NCI-H1436 treated with DMSO at 0.1 percent for 48 hours (cell line): ENCODE measurements at places on chromosomes 3 and 15.

DNA sequence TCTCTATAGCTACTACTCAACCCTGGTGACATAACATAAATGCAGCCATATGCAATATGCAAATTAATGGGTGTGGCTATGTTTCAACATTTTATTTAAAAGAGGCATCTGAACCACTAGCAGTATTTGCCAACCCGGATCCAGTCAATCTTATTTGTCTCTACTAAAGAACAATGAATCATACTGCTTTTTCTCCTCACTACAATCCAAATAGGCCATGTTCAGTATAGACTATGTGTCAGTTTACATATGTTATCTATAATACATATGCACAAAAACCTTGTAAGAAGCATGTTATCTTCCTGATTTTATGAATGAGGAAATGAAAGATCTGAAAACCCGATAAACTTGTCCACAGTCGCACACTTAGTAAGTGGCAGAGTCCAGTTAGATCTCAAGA, 125.7 kb downstream of the STAG1 start:
- no peak for DNase-seq

- DNase-seq: no peak
Observed at GRCh38 chr3:197132916-197133530, 103.4 kb upstream of the MELTF start.

GRCh38 chr3:172749230-172749965, 1.1 kb upstream of the ECT2 start:
- no peak for DNase-seq

DNA sequence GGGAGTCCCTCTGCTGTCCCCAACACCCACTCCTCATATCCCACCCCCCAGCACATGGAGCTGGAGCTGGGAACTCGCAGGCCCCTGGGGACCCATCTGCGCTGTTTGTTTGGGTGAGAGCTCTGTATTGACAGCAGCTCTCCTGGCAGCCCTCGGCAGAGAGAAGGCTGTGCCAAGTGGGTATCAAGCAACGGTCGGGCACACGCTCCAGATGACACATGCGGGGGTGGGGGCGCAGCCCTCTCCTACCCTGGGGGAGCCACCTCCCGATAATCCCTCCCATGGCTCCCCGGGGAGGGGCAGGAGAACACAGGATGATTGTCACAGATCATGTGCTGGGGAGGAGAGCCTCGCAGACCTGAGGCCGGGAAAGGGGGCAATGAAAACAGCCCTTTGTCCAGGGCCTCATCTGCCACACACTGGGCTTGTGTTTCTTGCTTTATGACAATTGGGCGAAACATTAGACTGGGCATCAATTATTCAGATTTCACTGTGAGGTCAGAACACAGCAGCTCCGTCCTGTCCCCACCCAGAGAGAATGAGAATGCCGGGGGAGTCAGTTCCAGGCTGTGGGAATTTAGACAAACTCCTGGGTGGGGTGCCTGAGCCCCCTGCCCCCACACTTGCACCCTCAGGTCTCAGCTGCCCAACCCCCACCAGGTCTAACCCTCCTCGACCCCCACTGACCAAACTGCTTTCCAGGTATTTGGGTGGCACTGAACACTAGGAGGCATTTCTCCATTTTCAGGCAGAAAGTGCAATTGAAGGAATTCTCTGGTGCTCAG, 46.4 kb upstream of the KLF13 start:
- peak; percentile 66 for DNase-seq

- no peak for DNase-seq
Observed at GRCh38 chr3:184237807-184238206, 8.4 kb downstream of the VWA5B2 start.

GRCh38 chr3:73451301-73451944, 173.3 kb downstream of the PDZRN3 start:
- peak; percentile 23 for DNase-seq

DNA sequence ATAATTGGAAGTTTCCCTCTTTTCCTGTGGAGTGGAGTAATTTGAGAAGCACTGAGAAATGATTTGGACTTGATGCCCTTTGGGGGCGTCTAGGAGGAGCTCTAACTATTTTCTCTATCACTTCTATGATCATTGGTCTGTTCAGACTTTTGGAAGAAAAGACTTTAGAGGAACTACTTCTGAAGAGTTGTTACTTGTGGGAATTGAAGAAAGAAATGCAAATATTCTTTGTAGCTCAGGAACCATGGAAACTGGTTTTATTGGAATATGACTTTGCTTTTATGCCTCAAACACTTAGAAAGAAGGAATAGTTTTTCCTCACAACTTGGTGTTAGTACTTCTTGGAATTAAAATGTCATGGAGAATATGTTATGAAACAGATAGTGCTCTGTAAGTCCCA, 122.0 kb upstream of the ALDH1A3 start:
- no peak for DNase-seq

GRCh38 chr3:62567097-62568021, 194.0 kb upstream of the FEZF2 start:
- DNase-seq: no peak

DNA sequence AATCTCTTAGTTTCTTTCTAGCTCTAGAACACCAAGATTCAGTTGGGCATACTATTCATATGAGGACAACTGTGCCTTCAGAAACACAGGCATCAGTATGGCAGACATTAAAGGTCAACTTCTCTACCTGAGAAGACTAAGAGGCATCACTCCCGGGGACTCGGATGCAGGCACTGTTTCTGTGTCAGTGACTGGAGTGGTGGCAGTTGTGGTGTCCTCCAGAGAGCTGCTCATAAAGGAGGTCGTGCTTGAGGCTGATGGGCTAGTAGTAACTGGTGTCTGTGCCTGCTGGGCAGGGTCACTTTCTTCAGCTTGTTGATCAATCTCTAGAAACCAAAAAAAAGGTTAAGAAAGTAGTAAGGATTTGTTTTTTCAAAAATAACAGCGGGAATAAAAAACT, 75.2 kb downstream of the FBXL22 start:
- no peak for DNase-seq

GRCh38 chr3:13235079-13235478, 161.8 kb upstream of the IQSEC1 start:
- no peak for DNase-seq

GRCh38 chr15:39598958-39599845, 18.3 kb downstream of the THBS1 start:
- DNase-seq: no peak

GRCh38 chr3:144677103-144677502, 705.5 kb downstream of the DIPK2A start:
- DNase-seq: no peak

- no peak for DNase-seq
Observed at GRCh38 chr3:85244091-85244490, 285.3 kb downstream of the CADM2 start.

- no peak for DNase-seq
Observed at GRCh38 chr3:161413855-161414210, 42.5 kb upstream of the SPTSSB start.
